ENCODE measurements at places on chromosomes 7 and 10. TPM values are rescaled to one million over a fixed set of nuclear protein-coding genes. Genes with fewer than 3 reads are reported as not detected.

The GIMAP6 gene
- total RNA-seq = 124 TPM

The SFRP5 gene
- total RNA-seq = 0.22 TPM

The AZGP1 gene
- not detected for total RNA-seq

The CLCN1 gene
- not detected for total RNA-seq

The CFAP46 gene
- not detected for total RNA-seq

The FAM25C gene
- total RNA-seq = not detected
